ENCODE measurements at places on chromosomes 2 and 18.

GRCh38 chr2:205495819-205496218, 186.5 kb upstream of the NRP2 start:
- DNase-seq = no peak

- DNase-seq = no peak
Observed at GRCh38 chr2:100010606-100011005, 131.8 kb downstream of the AFF3 start.

DNA sequence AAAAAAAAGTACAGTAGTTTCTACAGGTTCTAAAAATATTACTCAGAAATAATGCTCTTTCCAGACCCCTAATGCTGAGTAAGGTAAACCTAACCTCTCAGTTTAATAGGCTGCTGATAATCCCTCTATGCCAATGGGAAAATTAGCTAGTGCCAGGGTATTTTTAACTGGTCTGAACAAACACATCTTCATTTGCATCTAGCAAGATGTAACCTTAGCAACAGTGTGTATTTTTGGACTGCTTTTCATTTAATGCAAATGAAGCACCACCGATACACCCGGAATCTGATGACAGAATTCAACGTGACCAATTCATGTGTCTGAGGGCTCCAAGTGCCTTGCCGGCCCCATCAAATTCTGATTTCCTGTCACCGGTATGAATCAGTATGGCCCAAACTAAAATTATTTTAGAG, 47.4 kb upstream of the CYRIA start:
- DNase-seq = no peak

DNA sequence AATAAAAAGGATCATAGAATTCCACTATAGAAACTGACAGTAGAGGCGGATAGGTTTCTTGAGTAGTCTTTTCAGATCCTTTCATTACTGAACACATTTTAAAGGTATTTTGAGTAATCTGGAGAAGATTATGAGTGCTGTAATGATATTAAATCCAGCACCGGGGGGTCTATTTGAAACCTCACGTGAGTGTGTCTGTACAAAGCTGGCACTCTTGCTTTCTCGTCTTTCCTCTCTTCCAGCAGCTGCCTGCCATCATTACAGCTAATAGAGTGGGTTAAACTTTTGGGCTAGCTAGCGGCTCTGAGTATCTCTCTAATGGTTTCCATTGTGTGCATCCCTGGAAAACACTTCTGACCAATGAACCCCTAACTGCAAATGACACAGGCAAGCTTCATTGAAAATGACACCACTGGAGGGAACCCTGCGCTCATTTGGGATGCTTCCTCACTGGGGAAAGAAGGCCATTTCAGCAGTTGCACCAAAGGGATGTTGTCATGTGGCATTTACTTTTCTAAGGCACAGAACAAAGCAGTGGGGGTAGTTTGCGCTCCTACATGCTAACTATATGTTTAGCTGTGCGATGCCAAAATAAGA, 101.0 kb downstream of the HRH4 start:
- DNase-seq = no peak

GRCh38 chr2:33267756-33268155, 208.7 kb upstream of the RASGRP3 start:
- no peak for DNase-seq

DNA sequence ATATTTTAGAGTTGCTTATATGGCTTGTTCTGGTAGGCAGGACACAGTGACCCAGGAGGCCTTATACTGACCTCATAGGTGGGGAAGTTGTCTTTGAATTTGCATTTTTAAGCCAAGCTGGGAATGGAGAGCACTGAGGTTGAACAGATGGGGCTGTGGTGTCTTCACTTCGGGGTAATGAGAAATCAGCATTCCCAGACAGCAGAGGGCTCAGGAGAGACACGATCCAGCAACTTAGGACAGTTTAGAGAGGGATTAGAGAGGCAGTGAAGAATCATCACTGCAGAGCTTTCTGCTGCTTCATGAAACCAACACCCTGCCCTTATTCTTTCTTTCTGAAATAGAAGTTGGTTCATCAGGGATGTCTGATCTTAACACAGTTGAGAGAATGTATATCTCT, 202.4 kb downstream of the TDRD15 start:
- DNase-seq = no peak

- DNase-seq = no peak
Observed at GRCh38 chr2:36147670-36148390, 207.7 kb upstream of the CRIM1 start.

DNA sequence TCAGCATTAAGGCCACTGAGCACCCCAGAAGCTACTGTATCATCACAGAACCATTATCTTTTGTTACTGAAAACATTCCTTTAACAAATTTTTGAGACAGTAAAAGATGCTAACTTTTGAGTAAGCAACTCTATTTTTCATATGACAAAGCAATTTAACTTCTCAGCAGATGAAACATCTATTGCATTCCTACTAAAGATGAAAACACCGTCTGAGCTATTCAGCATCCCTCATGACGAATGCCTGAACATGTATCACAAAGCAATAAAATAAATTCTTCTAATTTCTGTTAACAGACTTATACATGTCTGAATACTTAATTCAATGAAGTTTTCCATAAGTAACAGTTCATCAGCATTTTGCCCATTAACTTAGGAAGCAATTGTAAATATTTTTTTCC, 23.9 kb downstream of the CHN1 start:
- no peak for DNase-seq

DNA sequence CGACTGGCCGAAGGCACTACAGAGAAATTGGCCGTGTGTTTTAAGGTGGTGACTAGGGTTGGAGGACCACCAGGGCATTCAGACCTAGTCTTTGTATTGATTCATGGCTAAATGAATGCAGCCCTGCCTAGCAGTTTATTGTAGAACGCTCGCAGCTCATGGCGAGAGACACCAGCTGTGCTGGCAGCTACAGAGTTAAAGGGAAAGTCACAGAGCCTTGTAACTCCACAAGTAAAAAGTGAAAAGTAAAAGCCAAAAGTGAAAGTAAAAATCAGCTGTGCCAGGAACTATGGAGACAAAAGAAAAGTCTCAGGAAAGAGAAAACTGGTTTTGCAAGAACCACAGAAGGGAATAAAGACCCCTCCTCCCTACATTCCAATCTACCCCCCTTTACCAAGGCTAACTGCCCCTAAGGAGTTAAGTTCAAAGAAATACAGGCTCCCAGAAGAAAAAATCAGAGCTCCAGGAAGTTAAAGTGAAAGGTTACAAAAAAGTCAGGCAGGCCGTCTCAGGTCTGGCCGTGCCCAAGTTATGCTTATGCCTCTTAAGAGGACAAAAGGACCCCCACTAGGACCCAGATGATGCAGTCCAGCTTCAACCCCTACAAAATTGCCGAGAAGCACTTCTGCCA, 46.4 kb upstream of the SELENOI start:
- peak; percentile 14 for DNase-seq

DNA sequence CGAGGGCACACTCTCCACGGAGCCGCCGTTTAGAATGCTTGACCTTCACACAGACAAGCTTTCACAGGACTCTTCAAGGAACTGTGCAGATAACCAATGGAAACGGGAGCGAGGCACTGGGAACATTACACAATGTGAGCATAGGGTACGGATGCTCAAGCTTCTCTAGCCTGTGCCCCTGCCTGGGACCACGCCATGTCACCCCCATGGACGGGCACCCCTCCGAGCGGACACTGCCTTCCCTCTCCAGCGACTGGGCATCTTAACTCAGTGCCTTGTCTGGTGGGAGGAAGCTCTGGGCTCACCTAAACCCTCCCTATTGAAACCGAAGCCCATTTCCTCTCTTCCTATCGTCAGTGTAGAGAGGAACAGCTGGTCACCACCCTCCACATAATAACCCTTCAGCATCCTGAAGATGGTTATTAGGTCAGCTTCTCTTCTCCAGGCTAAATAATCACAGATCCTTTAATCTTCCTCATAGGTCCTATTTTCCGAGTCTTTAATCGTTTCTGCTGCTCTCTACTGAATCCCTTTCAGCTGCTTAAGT, 626.7 kb downstream of the GALR1 start:
- no peak for DNase-seq

DNA sequence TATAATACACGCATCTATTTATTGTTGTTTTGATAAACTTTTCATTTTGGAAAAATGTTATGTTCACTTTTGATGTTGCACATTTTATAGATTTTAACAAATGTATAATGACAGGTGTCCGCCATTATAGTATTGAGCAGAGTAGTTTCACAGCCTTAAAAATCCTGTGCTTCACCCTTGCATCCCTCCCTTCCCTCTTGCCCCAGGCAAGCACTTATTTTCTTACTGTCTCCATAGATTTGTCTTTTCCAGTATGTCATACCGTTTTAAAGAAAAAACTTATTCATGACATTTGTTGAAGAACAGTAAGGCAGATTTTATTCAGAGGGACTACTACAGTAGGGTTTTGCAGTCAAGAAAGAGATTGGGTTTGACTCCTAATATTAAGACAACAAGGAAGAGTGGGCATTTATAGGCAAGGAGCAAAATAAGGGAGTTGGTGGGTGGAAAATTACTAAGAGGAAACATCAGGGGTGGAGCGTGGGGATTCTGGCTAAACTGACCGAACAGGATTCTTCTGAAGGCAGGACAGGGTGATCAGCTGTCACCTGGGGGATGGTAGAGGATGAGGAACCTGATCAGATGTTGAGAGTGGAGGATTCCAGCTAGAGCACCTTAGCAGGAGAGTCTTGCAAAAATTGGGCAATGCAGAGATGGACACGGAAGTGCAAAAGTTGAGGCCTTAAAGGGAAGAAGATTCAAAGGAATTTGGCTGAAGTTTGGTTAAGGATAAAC, 108.8 kb downstream of the NCK2 start:
- DNase-seq = no peak

DNA sequence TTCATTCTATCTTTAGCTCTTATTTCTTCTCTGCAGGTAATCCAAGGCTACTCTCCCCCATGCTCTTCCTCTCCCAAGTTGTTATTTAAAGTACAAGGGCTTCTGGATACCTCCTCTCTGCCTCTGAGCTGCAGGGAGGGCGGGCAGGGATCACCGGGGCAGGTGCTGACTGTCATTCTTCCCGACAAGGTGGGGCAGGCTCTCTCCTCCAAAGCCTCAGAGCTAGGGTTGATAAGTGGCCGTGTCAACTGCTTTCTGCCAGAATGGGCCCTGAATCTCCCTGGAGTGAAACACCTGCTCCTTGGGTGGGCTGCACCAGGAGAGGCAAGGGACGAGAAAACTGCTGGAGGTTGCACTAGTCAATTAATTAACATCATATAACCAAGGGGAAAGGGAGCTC, 250.3 kb downstream of the SLC4A3 start:
- no peak for DNase-seq

DNA sequence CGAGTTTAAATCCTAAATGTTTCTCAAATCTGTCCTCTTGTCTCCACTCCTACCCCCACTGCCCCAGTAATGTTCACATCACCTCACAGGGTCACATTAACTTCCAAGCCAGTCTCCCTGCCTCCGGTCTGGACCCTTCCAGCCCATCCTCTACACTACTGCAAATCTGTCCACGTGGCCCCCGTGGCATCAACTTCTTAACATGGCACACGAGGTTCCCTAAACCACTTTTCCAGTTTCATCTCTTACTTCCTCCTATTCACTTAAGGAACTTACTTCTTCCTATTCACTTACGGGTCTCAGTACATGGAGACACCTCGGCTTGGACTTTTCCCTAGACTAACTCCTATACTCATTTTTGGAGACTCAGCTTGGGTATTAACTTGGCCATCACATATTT, 27.0 kb downstream of the MRPL33 start:
- DNase-seq = no peak

- no peak for DNase-seq
Observed at GRCh38 chr2:102726128-102727087, 35.4 kb upstream of the TMEM182 start.

GRCh38 chr2:238136820-238137537, 1.5 kb upstream of the KLHL30 start:
- no peak for DNase-seq

- no peak for DNase-seq
Observed at GRCh38 chr18:70457223-70457622, 168.4 kb downstream of the SOCS6 start.

DNA sequence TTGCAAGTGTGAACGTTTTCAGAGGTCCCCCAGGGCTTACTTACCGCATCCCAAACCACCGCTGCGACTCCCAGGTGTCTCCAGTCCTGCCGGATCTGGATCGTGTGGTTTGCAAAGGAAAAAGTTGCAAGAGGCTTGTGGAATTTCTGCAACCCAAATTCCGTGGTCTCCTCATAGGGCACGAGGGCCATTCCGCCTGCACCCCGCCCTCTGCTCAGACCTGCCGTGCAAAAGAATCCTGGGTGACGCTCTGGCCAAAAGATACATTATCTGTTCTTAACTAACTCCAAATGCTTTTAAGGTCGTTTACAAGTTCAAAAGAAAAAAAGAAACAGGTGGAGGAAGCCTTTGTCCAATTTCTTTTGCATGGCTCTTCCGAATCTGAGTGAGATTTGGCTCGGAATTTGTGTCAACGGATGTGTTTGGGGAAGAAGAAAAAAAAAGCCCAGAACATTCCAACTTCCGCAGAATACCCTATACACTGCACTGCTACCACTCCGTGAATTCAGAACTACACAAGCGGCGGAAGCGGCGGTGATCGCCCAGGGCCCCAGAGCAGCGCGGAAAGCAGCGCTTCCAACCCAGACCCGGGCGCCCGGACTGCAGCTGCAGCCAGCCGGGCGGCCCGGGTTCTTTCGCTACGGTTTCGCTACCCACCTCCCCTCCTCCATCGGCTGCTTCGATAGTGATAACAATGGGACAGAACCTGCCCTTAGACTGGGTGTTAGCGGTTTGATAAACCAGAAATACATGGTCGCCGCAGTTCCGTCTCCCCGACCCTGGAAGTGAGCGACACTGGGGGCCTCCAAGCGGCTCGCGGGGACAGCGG, 795 bp downstream of the METTL21A start:
- DNase-seq = peak; percentile 50

DNA sequence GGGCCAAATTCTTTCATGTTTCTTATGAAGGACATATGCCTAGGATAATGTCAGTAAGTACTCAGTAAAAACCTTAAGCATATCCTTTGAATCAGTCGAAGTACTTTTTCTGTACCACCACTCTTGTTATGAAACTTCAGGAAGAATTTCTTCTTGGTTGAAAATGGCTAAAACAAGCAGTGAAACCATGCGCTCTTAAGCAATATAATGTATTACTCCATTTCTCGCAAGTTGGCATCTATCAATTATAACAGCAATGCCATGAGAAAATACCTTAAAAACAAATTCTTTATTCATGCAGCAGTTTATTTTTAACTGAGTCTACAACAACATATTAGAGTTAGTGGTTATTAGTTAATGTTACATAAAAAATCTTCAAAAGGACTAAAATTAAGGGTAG, 41.0 kb downstream of the SLC66A3 start:
- no peak for DNase-seq

GRCh38 chr2:98376996-98377395, 30.7 kb downstream of the CNGA3 start:
- DNase-seq = no peak

DNA sequence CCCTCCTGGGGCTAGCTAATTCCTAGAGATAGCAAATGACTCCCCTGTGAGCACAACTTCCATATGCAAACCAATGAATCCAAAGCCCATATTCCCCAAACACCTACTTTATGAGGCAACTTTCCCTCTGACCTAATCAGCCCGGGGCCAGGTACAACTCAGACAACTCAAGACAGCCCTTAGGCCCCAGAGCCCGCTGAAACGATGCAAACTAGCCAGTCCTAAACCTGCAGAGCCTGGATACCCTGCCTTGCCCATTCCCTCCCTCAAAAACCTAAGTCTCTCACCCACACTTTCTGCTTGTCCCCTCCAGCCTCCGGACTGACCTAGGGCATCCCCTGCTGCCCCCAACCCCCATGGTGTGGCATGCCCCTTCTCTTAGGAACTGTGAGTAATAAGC, 142.8 kb downstream of the ACTR3 start:
- no peak for DNase-seq

All from activated CD4-positive, alpha-beta T cell treated with anti-CD3 and anti-CD28 coated beads, Interleukin-2, amount 50 U/mL, for 24 hours (primary cell).